ENCODE measurements at places on chromosomes 16 and 17. TPM values are rescaled to one million over a fixed set of nuclear protein-coding genes. Genes with fewer than 3 reads are reported as not detected.

IGF2BP1 gene
- total RNA-seq, result under 0.01 TPM

RGS11 gene
- 0.38 TPM for total RNA-seq

PRCD gene
- 0.39 TPM for total RNA-seq

TCAP gene
- total RNA-seq, result 0.51 TPM

DRC3 gene
- 1.5 TPM for total RNA-seq

B3GNT9 gene
- total RNA-seq, result 2.4 TPM

CD300LB gene
- total RNA-seq, result not detected

EVI2A gene
- 0.13 TPM for total RNA-seq

UTS2R gene
- not detected for total RNA-seq

TMEM106A gene
- 1.2 TPM for total RNA-seq

PITPNM3 gene
- total RNA-seq, result 0.26 TPM

PRAC2 gene
- total RNA-seq, result not detected

AANAT gene
- total RNA-seq, result not detected

RDM1 gene
- not detected for total RNA-seq

KRTAP9-2 gene
- total RNA-seq, result not detected

CACNG3 gene
- total RNA-seq, result not detected

MAPT gene
- total RNA-seq, result under 0.01 TPM

MYCBPAP gene
- total RNA-seq, result 0.13 TPM

BRD7 gene
- 31.9 TPM for total RNA-seq

SGCA gene
- total RNA-seq, result not detected

NLRC3 gene
- 5.1 TPM for total RNA-seq

UMOD gene
- total RNA-seq, result not detected

MT1F gene
- 0.51 TPM for total RNA-seq

Data from dermis microvascular lymphatic vessel endothelial cell (primary cell).